ENCODE measurements at places on chromosomes 3 and 15.
A peak's percentile ranks its signal among the peaks of the same experiment; 100 is the strongest.

DNA sequence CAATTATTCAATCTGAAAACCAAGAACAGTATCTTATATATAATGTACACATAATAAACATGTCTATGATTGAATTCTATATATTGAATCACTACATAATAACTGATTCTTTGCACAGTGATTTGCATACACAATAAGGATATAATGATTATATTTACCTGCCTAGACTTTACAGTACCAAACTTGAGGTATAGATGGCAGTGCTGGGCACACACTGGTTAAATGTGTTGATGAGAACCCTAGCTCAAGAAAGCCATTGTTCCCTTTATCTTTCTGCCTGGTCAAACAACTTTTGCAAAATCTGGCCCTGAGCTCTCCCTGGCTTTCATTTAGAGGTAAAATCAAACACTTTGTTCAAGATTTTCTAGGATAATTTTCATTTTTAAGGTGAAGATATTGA lies 697.7 kb downstream of the TUSC7 start:
- DNase-seq: no peak

DNA sequence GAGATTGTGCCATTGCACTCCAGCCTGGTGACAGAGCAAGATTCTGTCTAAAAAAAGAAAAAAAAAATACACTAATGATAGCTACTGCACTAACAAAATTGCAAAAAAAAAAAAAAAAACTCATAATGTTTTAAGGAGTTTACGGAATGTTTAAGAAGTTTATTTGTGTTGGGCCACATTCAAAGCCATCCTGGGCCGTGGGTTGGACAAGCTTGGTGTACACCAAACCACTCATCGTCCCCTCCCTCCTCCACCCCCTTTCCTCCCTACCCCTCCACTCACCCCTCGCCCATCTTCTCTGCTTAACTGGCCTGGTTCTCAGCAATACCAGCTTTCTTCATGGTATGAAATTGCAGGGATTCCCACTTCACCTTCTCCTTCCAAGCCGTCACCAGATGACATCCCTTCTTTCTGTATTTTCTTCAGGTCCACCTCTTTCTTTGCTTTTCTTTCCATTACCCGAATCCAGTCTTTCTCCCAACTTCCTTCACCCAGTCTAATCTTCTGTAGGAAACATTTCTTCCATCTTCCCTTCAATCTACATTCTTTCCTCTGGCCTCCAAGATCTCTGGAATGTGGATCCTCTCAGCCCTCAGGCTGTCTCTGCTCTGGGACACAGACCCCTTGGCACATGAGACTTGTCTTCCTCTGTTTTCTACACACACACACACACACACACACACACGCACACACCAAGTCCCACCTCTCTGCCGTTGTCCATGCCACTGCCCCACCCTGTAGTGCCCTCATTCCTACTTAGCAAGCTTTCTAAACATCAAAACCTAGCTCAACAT lies 3.5 kb upstream of the MESP1 start:
- no peak for DNase-seq

DNA sequence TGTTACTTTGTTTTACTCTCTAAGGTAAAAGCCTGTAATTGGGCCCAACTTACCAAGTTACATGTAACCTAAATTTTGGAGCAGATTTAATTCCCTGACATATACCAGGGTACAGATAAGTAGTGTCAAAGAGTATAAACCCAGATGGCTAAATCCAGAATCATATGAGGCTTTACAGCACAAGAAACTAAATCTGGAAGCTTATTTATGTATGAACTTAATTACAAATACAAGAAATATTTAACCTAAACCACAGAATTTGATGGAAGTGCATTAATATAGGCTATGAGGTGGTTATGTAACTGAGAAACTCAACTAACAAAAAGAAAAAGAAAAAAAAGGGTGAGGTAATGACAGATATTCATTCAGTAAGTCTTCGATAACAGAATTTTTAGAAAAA lies 930.2 kb upstream of the ALCAM start:
- DNase-seq: no peak

GRCh38 chr15:69691307-69692015 lies 238.8 kb downstream of the RPLP1 start:
- no peak for DNase-seq

DNA sequence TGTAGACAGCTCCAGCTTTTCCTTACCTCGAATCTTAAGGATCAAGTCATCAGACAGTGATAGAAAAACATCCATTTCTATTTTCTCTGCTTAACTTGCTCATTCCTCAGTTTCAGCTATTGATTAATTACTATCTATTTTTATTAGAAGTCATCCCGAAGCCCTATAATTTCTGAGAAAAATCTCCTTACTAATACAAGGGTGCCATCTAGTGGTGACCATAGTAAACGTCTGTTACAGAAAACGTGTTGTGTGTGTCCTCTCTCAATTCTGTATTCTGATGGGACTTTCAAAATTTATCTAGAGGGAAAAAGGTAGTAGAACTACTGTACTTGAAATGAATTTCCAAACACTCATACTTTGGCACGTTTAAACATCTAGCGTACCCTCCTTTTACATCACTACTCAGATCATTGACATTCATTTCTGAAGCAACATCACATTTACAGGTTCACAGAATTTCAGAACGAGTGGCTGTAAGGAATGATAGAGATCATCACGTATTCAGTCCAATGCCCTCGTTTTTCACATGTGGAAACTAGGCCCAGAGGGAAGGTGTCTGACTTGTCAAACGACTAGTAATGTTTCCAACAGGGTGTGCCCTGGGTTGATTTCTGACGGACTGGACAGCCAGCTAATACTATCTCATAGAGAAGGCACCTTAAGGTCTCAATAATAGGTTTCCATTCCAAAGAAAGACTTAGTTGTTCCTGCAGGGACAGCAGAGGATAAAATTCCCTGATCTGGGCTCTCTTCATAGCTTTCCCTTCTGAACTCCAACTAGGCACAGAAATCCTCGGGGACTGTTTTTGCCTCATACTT lies 25.6 kb downstream of the HACD2 start:
- DNase-seq: peak; percentile 29

DNA sequence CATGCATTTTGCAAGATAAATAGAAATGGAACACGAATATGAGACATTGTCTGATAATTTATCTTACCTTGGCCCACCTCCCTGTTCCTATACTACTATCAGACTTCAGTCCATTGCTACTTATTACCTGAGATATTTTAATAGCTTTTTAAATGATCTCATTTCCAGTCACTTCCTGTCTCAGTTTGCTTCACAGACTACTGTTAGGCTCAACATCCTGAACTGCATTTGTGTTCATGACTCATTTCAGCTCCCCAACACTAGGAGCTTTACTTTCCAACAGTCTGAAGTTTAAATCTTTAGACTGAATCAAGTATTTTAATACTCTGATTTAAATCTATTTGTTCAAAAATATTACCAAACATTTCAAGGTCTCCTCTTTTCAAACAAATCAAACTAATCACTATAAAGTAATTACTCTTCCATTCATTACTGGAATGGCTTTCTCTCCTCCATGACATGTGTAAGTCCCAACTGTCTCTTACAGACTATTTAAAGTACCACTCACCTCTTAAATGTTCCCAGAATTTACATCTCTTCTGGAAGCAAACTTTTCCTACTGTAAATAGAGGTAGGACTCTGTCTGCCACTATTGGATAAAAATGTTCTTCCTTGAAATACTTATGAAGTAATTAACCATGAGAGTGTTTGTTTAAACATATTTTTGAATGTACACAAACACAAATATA lies 1277.6 kb downstream of the ZPLD1 start:
- no peak for DNase-seq

GRCh38 chr3:29486096-29486495 lies 205.2 kb downstream of the RBMS3 start:
- no peak for DNase-seq

DNA sequence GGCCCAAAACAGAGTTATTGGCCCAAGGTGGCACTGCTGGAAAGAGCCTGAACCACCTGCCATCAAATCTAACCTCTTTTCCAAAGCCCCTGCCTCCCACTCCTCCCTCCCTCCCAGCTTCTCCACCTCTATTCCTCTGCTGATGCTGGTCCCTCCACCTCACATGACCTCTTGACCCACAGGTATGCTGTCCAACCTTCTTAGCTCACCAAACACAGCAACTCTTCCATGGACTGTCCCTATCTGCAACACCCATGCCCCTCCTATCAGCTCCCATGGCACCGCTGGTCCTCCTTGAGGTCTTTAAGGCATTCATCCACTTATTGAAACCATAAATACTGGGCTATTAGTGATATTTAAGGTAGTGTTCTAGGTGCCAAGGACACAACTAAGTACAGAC lies 12.6 kb downstream of the NUP210 start:
- DNase-seq: no peak

DNA sequence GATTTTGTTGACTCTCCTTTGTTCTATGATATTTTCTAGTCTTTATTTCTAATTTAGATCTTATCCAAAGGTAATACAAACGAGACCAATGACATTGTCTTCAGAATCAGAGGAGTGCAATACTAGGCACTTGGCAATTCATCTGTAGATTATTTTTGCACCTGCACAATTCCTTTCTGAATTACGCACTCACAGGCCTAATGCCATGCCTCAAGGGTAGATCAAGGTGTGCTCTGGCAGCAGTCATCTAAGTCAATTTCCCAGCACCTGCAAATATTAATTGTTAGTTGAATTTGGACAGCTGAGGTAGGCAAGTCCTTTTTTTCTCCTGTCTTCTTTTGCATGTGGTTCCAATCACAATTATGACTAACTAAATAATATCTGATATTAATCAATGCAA lies 653.2 kb downstream of the ROBO2 start:
- no peak for DNase-seq

DNA sequence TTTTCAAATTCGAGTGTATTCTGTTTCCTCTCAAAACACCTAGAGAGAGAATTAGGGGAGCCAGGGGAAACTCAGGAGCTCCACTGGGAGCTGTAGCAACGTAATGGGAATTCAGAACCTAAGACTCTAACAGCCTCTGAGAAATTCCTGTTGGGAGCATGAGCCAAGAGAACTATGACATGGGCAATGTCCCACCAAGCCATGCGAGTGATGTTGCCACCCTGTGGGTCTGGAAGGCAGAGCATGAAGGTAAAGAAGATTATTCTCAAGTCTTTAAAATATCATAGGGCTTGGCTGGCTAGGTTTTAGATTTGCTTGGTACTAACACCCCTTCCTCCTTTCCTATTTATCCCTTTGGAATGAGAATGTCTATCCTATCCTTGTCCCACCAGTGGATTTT lies 392.6 kb upstream of the ADAMTS9 start:
- DNase-seq: no peak

- no peak for DNase-seq
Measured at GRCh38 chr3:45572755-45573154, 21.8 kb upstream of the LIMD1 start.

- DNase-seq: no peak
Measured at GRCh38 chr15:101055411-101055810, 136.3 kb downstream of the LRRK1 start.

GRCh38 chr15:45640616-45641015 lies 5.8 kb downstream of the SQOR start:
- DNase-seq: no peak

DNA sequence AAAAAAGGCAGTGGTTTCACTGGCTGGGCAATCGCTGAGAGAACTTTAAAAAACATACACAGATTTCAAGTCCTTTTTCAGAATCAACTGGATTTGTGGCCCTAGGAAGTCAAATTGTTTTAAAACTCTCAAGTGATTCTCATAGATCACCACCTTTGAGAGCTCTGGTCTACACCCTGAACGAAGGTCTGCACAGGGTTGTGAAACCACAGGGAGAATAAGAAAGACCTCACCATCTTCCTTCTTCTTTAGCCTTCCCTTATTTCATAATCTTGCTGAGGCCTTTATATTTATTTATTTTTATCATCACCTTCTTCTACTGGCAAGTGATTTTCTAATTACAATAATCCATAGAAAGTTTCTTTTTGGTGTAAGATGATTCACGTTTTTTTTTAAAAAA lies 58.1 kb downstream of the FOXP1 start:
- DNase-seq: no peak

DNA sequence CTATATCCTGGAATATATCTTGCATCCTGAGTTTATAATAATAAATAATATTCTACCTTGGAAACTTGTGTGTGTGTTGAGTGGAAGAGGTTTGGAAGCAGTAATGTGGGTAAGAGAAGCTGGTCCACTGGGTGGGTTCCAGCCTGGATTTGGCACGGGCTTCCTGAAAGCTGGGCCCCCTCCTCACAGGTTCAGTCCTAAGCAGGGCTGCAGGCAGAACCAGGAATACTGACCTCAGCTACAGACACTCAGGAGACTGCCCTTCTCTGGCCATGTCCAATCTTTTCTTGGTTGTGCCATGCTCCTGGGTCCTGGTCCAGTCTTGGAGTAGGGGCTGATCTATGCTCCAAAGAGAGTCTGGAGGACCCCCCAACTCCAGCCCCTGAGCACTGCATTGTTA lies 4.5 kb downstream of the MYD88 start:
- DNase-seq: no peak

DNA sequence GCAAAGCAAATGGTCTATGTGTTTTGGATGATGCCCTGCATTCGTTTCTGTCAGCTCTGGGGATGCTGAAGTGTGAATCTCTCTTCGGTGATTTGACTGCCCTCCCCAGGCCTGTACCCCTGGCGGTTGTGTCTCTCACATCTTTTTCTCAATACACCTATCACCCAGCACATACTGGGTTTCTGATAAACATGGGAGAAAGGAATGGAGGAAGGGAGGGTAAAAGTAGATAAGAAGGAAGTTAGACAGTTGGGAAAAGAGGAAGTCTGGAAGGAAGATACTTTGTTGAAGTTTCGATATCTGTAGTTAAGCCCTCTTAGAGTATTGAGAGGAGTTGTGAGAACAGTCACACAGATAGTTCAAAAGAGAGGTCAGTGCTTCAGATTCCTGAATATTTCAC lies 35.8 kb upstream of the LRTM1 start:
- DNase-seq: no peak

GRCh38 chr3:171175741-171176234 lies 149.3 kb upstream of the SLC2A2 start:
- DNase-seq: no peak

- DNase-seq: no peak
Measured at GRCh38 chr15:32738666-32739065, 20.9 kb downstream of the GREM1 start.

DNA sequence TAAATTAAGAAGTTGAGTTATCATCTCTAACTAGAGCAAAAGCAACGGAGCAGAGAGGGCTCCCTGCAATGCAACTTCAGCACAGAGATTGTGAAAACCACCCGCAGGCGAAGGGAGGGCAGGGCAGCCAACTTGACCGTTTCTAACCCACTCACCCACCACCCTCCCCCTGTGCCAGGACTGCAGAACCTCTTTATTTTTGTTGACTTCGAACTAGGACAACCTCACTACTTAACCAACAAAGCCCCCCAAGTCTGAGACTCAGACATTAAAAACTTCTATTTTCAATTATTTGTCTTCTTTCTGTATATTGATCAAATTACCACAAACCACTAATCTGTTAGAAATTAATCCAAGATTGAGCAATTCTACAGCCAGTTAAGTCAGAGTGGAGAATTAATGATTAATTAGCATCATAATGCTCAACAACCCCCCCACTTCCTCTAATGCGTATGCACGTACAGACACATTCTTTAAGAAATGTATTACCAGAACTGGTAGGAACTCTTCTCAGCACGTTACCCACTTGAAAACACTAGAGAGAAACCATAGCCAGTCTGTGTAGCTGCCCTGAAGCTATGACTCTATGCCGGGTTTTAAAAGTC lies 2.0 kb downstream of the MGLL start:
- DNase-seq: peak; percentile 24

All from left renal cortex interstitium (tissue), 4 donors.